Activated T-cell treated with anti-CD3 and anti-CD28 coated beads, Interleukin-2, amount 50 U/mL, for 72 hours (primary cell): ENCODE measurements at places on chromosomes 2 and 18.
A peak's percentile ranks its signal among the peaks of the same experiment; 100 is the strongest.

DNA sequence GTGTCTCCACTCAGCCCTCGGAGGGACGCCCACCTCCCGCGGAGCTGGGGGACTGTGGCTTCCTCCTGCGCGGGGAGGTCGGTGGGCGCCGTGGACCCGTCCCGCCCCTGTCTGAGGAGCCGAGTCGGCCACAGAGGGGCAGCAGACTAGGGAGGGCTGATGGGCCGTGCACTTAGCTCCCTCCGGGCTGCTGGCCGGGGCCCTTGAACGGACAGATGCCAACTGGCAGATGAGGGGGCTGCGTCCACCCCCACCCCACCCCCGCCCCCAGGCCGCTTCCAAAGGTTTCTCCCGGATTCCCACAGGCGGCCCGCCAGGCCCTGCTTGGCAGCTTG is 10.4 kb upstream of the UBE2F start:
- DNase-seq = no peak

- DNase-seq = no peak
These were observed 949.2 kb downstream of the DSC3 start for GRCh38 chr18:30093376-30093775.

- DNase-seq = peak; percentile 78
These were observed 4.9 kb downstream of the ZAP70 start for GRCh38 chr2:97718051-97718882.

DNA sequence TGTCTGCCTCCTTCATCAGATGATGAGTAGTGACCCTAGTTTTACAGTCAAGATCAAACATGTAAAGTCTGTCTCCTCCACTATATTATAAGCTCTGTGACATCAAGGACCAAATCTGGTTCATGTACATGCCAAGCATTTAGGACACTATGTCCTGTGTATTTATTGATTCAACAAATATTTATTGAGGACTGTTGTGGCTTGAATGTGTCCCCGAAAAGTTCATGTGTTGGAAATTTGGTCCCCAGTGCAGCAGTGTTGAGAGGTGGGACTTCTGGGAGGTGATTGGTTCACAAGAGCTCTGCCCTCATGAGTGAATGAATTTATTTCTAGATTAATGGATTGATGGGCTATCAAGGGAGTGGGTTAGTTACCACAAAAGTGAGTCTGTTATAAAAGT is 46.6 kb upstream of the FRZB start:
- no peak for DNase-seq

DNA sequence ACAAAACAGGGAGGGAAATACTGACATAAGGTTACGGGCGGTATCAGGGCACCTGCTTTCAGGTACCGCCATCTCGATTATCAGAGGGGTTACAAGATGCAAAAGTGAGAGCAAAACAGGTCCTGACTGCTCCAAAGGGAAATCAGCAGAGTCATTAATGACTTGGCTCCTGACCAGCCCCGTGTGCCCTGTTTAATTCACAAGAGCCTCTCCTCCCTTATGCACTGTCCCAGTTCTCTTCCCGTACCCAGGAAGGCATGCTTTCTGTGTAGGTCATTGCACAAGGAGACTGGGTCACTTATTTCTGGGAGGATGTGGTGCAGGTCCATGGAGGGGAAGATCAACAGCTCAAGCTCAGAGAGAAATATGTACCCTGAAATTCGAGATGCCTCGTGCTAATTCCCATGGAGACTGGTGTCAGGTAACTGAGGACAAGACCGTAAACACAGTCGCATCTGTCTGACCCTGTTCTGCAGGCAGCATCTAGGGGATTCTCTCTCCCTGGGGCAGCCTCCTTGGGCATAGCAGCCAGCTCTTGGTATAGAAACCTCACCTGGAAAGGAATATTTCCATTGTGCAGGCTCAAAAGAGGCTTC is 79.9 kb downstream of the HNRNPLL start:
- DNase-seq = no peak
